ENCODE measurements at places on chromosomes 12 and 14.

GRCh38 chr12:115763982-115764621 is 513.4 kb downstream of the MED13L start:
- no peak for DNase-seq

DNA sequence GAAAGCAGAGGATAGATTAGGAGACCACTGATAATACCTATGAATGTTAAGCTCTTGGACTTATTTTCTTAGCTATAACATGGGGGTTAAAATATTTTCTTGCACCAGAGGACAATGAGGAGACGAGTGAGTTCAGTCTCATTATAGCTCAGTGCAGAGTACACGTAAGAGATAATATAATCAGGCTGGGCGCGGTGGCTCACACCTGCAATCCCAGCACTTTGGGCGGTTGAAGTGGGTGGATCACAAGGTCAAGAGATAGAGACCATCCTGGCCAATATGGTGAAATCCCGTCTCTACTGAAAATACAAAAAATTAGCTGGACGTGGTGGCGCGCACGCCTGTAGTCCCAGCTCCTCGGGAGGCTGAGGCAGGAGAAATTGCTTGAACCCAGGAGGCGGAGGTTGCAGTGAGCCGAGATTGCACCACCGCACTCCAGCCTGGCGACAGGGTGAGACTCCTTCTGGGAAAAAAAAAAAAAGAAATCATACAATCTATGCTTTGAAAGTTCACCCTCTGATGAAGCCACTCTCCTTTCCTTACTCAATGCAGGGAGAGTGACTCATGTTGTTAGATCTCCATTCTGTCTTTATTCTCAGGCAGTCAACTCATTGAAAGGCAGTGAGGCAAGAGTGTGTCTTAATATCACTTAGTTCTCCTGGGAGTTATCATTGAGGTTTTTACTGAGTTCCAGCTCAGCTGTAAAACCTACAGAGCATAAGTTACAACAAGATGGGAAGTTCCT is 134.2 kb downstream of the SYNE2 start:
- no peak for DNase-seq

- no peak for DNase-seq
These were observed 814 bp downstream of the ANKRD13A start for GRCh38 chr12:109999983-110000505.

DNA sequence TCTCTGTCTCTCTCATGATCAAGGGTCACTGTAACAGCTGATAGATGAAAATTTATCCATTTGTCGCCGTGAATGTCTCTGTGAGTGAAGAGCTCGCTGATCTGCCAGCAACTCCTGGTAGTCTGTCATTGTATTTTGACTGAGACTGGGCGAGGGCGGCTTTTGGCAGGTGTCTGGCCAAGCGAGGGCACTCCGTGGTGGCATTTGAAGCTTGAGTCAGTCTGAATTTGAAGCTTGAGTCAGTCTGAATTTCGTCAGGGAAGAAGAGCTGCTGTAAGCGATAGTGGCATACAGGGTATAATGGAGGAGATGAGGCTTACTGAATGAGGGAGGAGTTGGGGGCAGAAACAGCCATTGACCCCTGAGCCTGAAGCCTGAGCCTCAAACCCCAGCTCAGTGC is 56.8 kb upstream of the FAM181A start:
- no peak for DNase-seq

- DNase-seq, result no peak
These were observed 239.1 kb downstream of the SSPN start for GRCh38 chr12:26434299-26435068.

DNA sequence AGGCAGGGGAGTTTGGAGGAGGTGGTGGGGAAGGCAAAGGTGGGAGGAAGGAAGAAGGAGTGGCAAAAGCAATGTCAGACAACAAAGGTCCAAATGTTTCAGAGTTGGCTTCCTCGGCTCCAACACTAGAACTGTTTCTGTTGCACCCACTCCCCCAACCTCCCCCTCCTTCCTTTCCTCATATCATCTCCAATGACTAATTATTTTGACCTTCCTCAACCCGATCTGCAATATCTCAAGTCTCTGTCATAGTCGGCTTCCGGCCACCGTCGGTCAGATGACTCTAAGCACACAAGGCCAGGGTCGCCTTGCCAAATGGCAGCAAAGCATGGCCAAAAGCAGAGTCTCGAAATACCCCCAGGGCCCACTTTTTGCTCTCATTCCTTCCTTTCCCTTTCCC is 637.0 kb upstream of the TBX3 start:
- no peak for DNase-seq
